ENCODE measurements at places on chromosomes 5 and 9. TPM values are rescaled to one million over a fixed set of nuclear protein-coding genes. Genes with fewer than 3 reads are reported as not detected.

WNK2 gene
- 1.2 TPM for total RNA-seq

KCNV2 gene
- not detected for total RNA-seq

GARIN3 gene
- total RNA-seq = 1.3 TPM

LPAR1 gene
- total RNA-seq = not detected

SLC6A19 gene
- total RNA-seq = not detected

PCDHB14 gene
- not detected for total RNA-seq

FLT4 gene
- total RNA-seq = 2.0 TPM

DTWD2 gene
- total RNA-seq = 2.8 TPM

MCC gene
- total RNA-seq = 4.1 TPM

SLC36A2 gene
- total RNA-seq = not detected

FOXD4L4 gene
- not detected for total RNA-seq

RXRA gene
- total RNA-seq = 22.1 TPM

STRBP gene
- 27.5 TPM for total RNA-seq

C5orf58 gene
- total RNA-seq = not detected

PCDHGA4 gene
- 0.07 TPM for total RNA-seq

RELL2 gene
- 17.8 TPM for total RNA-seq

CERCAM gene
- 1.1 TPM for total RNA-seq

OLFM1 gene
- total RNA-seq = not detected

SPATA31A3 gene
- total RNA-seq = not detected

LHX3 gene
- not detected for total RNA-seq

ZNF454 gene
- total RNA-seq = not detected

SLC34A3 gene
- not detected for total RNA-seq

KLF4 gene
- 1.3 TPM for total RNA-seq

ORM2 gene
- total RNA-seq = not detected

TAF11L5 gene
- total RNA-seq = not detected

ALDOB gene
- total RNA-seq = not detected

FRRS1L gene
- total RNA-seq = not detected

UNC13B gene
- total RNA-seq = 3.6 TPM

HARS2 gene
- 28.9 TPM for total RNA-seq

CDH18 gene
- not detected for total RNA-seq

SIT1 gene
- 74.6 TPM for total RNA-seq

CORO2A gene
- total RNA-seq = 9.8 TPM

PDZD2 gene
- not detected for total RNA-seq

FCN2 gene
- total RNA-seq = not detected

MEIKIN gene
- 2.1 TPM for total RNA-seq

KIF3A gene
- 16.1 TPM for total RNA-seq

SH2D3C gene
- total RNA-seq = 35.3 TPM

LRRC26 gene
- total RNA-seq = not detected

SLC25A2 gene
- total RNA-seq = 0.31 TPM

GABBR2 gene
- total RNA-seq = not detected

SV2C gene
- 0.02 TPM for total RNA-seq

SLC2A6 gene
- total RNA-seq = 2.2 TPM

IL3 gene
- 23.1 TPM for total RNA-seq

LECT2 gene
- total RNA-seq = not detected

GADD45G gene
- total RNA-seq = 5.1 TPM

PRUNE2 gene
- total RNA-seq = 0.43 TPM

WHRN gene
- 2.8 TPM for total RNA-seq

SLCO6A1 gene
- not detected for total RNA-seq

SRD5A1 gene
- 11.0 TPM for total RNA-seq

CCL27 gene
- 0.80 TPM for total RNA-seq
